Stimulated activated naive CD8-positive, alpha-beta T cell treated with anti-CD3 and anti-CD28 coated beads, Interleukin-15, Interleukin-2, amounts not matched to agents 100 U/mL and 50 U/mL, for 24 hours (primary cell): ENCODE measurements at places on chromosomes 5 and 9.

DNA sequence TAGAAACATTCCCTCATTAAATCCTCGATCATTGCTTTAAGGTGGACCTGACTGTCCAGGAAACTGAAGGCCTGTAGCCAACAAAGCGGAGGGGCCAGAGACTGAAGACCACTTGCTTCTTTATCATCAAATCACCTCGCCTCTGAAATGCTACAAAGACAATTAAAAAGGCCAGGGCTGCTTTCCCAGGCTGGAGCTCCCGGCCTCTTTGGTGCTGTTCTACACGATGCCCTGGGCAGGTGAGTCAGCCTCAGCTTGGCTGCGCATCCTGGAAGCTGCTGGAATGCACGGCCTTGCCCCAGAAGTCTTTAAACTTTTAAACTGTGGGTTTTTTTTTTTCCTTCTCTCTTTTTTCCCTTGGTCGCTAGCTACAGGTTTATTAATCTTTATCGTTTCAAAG, 46.5 kb downstream of the SH3PXD2B start:
- no peak for DNase-seq

GRCh38 chr5:3220638-3221288, 374.9 kb upstream of the IRX1 start:
- no peak for DNase-seq

GRCh38 chr5:148443998-148444397, 60.2 kb downstream of the FBXO38 start:
- DNase-seq, result peak; percentile 50

DNA sequence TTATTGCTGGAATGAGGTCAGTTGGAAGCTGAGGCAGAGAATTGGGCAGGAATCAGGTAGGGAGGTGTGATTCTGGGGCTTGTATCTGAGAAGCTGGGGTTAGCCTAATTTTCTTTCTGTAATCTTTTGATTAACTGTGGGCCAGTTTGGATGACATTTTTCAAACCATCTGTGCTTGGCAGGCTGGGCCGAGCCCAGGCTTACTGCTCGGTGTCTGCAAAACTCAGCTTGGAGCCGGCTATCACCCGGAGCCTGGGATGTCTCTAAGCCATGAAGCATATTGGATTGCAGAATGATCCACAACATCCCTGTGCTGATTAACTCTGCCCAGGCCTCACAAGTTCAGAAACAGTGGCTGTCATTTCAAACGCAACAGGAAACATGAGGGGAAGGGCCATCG, 26.5 kb downstream of the KCNMB1 start:
- no peak for DNase-seq

- DNase-seq, result no peak
These were observed 1.6 kb upstream of the OXCT1 start for GRCh38 chr5:41871852-41872251.

DNA sequence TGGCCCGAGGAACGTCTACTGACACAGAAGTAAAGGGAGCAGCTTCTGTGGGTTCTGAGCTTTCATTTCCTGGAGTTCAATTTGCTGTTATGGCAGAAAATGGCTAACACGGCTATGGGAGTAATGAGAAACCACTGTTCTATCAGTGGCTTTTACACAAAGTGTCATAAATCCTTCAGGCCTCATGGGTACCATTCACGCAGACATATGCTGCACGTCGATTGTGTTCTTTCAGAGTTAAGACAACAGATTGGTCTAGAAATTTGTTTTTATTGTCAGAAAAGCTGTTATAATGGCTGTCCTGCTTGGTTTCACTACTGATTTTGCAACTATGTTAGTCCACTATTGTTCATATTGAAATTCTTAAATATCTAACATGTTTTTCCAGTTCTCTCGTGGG, 135.4 kb downstream of the ALDH1A1 start:
- no peak for DNase-seq

DNA sequence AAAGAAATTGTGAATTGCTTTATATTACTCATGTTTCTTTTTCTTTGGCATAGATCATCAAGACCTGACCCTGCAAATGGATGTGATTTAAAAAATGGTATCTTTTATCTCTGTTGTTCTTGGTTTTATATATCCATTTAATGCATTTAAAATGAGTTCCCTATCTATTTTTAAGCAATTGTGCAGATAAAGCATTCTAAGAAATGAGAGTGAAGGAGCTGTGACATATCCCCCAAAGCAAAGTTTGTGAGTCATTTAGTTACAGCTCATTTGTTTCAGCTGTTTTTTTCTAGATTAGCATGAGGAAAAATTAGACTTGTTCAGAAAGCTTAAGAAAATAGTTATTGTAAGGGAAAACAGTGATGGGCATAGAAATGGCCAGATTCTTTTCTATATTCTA, 7.6 kb upstream of the ELOVL7 start:
- no peak for DNase-seq

DNA sequence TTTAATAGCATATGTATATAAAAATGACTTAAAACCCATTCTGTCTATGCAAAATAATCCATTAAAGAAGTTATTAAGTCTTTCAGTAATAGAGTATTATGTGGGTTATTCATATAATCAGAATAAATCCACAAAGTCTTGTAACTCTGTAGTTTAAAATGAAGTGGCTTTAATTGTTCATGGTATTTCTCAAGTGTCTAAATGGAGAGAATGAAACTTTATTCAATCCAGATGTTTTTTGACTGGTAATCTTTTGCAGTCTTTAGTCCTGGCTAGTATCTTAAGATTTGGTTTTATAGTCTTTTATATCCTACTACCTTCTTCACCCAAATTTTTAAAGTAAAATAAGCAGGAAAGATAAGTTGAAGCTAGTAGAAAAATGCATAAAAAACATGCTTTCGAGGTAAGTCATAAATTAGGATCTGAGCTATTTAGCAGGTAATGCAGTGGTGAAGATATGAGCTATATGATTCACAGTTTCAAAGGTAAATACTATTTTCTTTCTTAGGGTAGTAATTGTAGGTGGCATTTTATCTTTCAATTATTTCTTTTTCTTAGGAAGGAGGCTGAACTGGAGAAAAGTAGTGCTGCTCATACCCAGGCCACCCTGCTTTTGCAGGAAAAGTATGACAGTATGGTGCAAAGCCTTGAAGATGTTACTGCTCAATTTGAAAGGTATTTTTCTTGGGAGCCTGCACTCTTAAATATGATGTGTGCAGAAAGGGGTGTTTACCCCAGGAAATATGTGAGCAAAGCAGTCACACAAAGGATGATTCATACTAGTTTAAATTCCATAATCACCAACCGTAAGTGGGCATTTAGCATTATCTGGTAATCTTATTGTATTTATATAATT, 17.9 kb downstream of the HMMR start:
- DNase-seq, result no peak

- no peak for DNase-seq
These were observed 2.0 kb upstream of the CENPH start for GRCh38 chr5:69187342-69187741.

DNA sequence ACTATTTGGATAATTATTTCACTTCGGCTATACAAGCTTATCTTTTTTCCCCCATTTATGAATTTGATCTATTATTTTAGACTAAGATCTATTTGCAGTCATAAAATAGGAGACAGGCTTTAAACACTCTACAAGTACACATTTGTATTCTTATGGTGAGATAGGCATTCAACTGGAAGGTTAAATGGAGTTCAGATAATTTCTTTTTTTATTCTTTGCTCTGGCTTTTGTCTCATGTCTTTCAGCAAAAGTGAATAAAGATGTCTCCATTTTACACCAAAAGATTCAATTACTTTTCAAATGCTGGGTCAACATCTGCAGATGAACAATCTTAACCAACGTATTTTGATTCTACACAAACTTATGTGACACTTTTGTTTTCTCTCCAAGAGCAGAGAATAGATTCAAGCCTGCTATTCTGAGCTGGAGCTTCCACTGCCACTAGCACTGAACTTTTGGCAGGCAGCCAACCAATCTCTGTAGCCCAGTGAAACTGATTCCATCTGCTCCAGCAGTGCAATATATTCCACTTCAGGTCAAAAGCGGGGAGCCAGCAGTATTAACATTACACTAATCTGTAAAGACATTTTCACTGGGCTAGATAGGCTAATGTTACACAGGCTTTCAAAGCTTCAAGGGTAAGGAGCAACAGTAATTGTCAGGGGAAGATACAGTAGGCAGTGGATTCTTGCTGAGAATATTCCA, 452.0 kb upstream of the ZNF608 start:
- no peak for DNase-seq

DNA sequence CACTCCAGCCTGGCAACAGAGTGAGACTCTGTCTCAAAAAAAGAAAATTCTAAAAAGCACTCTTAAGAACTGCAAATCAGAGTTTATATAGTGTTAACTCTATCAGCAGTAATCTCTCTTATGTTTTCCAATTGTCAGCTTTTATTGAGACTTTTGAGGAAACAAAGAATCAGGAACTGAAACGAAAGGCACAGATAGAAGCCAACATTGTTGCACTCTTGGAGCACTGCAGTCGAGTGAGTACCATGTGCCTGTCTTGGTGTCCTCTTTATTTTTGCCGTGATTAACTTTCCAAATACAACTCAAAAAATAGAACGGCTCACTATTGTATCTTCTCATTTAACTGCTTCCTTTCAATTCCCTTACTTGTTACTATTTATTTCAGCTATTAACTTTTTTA, 41.7 kb upstream of the LRRC19 start:
- DNase-seq, result no peak
